ENCODE measurements at places on chromosomes 12 and 14.

- DNase-seq: no peak
Observed at GRCh38 chr12:68435816-68436215, 103.7 kb upstream of the MDM1 start.

DNA sequence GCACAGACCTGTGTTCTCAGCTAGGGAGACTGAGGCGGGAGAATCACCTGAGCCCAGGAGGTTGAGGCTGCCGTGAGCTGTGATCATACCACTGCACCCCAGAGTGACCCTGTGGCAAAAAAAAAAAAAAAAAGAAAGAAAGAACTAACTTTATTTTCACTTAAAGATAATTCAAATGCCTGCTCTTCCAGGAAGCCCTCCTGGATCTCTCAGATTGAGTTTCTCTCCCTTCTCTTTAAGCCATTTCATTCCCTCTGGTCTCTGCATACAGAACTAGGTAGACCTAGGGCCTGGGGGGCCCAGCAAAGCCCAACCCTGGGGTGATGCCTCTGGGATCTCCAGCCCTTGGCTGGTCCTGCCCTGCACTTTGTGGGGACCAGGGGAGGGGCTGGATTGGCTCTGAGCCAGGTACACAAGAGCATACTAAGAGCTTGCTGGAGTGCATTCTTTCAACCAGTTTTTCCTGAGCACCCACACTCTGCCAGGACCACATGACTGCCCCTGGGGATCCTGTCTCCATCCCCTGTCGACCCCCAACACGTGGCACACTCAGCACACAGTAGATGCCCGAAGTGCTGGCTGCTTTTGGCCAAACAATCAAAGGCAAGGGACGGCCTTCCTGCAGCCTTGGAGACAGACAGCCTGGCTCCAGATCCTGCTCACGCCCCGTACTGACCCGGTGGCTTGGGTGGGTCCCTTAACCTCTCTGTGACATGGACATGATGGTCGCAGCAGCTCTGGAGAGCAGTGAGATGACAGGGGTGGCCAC is 52.7 kb downstream of the CYP46A1 start:
- no peak for DNase-seq

DNA sequence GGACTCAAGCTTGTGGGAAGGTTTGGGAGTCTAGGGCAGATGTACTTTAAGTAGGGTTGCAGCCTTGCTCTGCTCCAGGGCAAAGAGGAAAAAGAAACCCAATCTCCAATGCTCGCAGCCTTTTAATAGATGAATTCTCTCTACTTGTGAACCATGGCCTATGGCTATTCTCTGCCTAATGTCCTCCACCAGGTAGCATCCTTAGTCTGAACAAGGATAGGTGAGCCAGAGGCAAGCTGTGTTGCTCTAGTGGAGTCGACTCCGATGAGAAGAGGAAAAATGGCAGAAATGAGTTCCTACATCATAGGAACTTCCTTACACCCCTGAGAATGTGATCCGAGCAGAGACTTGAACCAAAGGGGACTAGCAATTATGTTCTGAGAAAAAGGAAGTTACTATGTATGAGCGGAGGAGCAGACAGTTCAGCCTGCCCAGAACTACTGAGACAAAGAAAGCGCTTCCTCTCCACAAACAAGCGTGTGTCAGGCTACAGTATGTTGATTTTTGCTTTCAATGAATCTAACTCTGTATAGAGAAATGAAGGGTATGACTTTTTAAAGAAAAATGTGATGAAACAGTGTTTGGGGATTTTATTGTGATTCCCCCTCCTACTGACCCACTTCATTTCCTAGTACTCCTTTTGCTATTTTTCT is 153.6 kb upstream of the ARID2 start:
- no peak for DNase-seq

GRCh38 chr12:91400271-91400670 is 217.7 kb upstream of the DCN start:
- no peak for DNase-seq

DNA sequence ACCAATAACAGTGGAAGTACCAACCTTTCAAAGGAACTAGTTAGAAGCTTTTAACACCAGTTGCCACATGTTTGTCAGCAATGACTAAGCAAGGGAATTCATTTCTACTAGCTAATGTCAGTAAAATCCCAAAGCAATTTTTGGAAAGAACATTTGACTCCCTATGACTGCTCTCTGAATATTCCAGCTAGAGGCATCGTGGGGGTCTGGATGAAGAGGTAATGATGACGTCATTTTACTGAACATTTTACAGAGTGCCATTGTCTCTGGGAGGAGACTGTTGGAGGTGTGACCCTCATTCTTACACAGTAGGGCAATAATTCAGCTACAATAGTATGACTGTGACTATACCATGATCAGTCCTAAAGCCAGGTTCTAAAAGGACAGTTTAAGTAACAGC is 204.8 kb downstream of the ITPR2 start:
- no peak for DNase-seq

DNA sequence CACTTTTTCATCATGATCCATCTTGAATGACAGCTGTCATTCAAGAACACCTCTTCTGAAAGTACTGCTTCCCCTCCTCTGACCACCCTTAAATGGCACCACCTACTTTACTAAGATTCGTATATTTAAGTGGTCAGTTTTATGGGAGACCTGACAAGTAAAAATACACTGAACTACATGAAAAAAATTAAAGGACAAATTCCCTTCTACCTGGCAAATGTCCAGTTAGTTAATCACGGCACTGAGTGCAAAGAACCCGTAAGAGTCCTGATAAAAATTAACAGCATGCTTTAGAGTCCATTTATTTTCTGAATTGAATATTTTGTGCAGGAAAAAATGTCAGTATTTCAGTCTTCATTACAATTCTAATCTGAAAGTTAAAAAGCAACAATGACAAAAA is 48.7 kb downstream of the SETD3 start:
- no peak for DNase-seq

- DNase-seq: no peak
Observed at GRCh38 chr14:74655599-74656395, 43.8 kb upstream of the LTBP2 start.

GRCh38 chr12:98424726-98425401 is 90.5 kb upstream of the TMPO start:
- peak; percentile 11 for DNase-seq
